ENCODE measurements at places on chromosomes 2 and 18.

- DNase-seq: no peak
These were observed 12.2 kb downstream of the EVX2 start for GRCh38 chr2:176071330-176072291.

DNA sequence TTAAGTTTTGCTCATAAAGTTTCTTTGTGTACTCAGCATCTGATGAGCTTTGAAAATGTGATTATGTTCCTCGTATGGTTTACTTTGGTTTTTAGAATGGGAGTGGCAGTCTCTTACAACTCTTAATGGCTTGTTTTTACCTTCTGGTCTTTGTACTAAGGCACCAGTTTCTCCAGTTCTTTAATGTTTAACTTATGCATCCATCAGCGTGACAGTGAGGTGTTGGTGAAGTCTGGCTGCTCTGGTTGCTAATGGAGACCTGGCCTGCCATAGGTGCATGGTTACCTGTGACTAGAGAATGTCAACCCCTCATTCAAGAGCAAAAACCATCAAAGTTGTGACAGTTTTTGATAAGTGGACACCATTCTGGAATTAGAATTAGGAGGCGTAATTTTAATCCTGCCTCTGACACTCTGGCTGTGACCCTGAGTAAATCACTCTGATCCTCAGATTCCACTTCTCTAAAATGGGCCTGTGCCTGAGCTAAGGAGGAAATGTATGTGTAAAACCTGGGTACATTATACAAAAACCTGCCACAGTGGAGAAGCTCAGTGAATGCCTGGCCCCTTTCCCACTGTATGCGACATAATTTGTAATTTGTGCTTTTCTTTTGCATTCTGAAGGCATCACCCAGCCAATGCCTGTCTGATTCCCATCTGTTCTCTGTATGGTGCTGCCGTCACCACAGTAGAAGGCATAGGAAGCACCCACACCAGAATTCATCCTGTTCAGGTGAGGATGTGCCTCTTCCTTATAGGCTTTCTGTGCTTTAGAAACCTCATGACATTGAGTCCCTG is 11.2 kb downstream of the AOX1 start:
- DNase-seq: no peak

DNA sequence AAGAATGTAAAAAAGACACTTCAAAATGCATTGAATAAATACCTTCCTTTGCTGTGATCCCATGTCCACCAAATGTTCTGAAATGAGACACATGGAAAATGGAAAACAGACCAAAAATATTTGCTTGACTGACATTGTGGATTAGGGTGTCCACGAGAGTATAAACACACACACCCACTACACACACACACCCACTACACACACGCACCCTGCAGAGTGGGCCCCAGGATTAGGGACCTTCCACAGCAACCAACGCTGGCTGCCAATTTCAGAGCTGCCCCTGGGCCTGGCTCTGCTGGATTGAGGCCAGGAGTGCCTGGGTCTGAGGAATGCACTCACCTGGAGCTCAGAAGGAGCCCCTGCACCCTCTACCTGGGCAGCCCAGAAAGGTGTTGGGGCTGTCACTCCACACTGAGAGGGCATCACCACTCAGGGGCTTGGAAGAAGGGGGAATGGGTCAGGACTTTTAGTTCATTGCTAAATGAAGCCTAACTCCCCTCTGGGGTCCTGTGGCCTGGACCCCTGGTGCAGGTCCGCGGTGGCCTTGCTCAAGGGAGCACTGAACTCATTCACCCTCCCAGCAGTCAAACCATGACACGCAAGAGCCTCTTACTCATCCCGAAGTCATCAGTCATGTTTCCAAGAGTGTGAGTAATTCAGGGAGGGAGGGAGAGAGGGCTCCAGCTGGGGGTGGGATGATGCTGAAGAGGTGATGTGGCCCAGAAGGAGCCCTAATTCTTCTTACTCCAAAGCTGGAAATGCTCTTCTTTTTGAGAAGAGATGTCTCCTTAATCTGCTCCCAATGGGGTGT is 50.2 kb upstream of the PLB1 start:
- DNase-seq: no peak

GRCh38 chr2:102278720-102279390 is 32.5 kb upstream of the IL1RL1 start:
- no peak for DNase-seq

GRCh38 chr2:41937464-41937906 is 110.3 kb upstream of the PKDCC start:
- no peak for DNase-seq

DNA sequence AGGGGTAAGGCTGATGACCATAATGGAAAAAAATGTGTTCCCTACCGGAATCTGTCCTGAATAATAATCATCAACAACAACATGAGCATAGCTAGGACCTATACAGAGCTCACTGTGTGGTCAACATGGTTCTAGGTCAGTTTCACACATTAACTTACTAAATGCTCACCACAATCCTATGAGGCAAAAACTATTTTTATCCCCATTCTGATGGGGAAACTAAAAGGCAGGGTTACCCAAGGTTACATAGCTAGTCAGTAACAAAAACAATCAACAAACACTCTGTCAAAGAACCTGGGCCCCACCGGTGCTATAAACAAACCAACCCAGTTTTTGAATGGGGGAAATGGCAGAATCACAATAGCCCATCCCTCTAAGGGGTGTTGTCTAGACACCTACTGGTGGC is 40.1 kb downstream of the AOX1 start:
- DNase-seq: no peak

DNA sequence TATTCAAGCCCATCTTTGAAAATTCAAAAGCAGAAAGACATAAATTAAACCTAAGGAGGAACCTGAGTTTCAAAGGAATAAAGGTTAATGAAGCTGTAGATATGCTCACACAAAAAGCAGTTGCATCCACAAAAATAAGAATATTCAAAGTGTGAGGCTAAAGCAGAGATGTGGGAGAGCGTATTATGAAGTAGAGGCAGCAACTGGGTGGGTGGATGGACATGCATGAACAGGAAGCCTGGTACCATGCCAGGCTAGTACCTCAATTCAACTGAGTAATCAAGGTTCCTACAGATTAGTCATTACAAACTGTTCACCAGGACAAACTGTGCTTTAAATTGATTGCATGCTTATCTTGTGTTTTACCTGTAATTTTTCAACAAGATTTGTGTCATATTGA is 330.0 kb upstream of the PKDCC start:
- no peak for DNase-seq

- DNase-seq: no peak
These were observed 32.6 kb downstream of the BCL2 start for GRCh38 chr18:63286926-63287325.

- peak; percentile 36 for DNase-seq
These were observed 129.9 kb downstream of the TANC1 start for GRCh38 chr2:159098361-159098760.

- DNase-seq: no peak
These were observed 141.2 kb downstream of the TRIB2 start for GRCh38 chr2:12857891-12858290.

DNA sequence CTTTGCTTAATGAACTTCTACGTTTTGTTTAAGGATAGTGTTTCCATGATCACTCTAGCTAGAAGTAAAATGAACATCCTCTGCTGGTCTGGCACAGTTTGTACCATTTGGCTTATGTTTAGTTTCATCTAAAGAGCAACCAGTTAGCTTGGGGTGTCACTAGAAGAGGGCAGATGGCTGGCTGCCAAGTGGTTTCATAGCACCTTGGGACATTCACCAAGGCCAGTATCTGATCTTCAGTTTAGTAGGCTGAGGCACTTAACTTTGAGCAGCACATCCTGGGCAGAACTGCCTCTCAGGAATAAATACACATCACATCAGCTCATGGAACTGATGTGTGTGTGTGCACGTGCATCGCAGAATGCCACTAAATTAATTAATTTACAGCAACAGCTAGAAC is 68.4 kb downstream of the NXPH2 start:
- DNase-seq: peak; percentile 1

- DNase-seq: no peak
These were observed 124.4 kb downstream of the ASB1 start for GRCh38 chr2:238551091-238551490.

DNA sequence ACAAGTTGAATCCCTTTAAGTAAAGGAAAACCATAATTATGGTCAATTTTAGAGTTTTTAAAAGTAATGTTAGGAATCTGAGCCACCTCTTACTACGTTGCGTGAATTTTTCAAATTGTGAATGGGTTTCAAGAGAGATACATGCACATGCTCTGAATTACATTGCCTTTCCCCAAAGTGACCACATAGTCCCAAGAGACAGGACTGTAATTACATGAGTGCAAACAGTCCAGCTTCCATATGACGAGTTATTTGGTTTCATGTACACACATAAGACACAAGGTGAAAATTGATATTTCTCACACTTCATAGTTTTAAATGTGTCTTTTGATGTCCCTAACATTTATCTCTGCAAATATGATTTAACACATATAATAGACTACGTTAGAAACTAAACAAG is 850.8 kb downstream of the LRP1B start:
- DNase-seq: no peak

GRCh38 chr2:157880927-157881326 is 4.8 kb upstream of the ACVR1 start:
- no peak for DNase-seq

DNA sequence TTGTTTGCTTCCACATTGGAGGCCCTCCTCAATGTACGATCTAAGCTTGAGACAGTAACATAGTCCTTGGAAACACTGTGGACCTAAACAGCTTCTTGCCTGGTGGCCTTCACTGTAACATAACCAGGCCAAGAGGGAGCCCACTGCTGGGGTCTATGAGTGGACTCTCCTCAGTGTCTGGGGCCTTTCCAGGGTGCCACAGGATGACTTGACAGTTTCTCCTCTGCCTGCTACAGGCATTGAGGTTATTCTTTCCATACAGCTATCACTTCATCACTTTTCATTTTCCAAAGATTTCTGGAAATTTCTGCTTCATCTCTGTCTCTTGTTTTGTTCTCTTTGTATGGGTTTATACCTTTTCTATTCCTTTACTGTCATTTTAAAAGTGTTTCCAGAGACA is 11.3 kb downstream of the SCTR start:
- no peak for DNase-seq

Measured in erythroblast (primary cell).